Suppressor macrophage (primary cell): ENCODE measurements at places on chromosomes 16 and 17.

- no peak for DNase-seq
Measured at GRCh38 chr17:71978435-71978834, 142.4 kb upstream of the SOX9 start.

DNA sequence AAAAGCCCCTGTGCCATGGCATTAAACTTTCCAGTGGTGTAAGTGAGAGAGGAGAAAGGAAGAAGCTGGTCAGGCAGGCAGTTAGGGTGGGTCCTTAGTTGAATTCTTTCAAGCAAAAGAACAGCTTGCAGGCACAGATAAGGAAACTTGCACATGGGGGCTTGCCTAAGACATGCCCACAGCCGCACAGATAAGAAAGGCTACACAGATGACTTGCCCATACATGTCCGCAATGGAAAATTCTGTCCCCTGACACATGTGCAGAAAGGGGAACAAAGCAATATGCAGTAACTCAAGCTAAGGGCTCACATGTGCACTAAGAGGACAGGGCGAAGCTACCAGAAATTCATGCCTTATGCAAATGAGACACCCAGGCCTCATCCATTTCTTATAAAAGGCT, 69.9 kb downstream of the GSG1L start:
- DNase-seq = no peak

DNA sequence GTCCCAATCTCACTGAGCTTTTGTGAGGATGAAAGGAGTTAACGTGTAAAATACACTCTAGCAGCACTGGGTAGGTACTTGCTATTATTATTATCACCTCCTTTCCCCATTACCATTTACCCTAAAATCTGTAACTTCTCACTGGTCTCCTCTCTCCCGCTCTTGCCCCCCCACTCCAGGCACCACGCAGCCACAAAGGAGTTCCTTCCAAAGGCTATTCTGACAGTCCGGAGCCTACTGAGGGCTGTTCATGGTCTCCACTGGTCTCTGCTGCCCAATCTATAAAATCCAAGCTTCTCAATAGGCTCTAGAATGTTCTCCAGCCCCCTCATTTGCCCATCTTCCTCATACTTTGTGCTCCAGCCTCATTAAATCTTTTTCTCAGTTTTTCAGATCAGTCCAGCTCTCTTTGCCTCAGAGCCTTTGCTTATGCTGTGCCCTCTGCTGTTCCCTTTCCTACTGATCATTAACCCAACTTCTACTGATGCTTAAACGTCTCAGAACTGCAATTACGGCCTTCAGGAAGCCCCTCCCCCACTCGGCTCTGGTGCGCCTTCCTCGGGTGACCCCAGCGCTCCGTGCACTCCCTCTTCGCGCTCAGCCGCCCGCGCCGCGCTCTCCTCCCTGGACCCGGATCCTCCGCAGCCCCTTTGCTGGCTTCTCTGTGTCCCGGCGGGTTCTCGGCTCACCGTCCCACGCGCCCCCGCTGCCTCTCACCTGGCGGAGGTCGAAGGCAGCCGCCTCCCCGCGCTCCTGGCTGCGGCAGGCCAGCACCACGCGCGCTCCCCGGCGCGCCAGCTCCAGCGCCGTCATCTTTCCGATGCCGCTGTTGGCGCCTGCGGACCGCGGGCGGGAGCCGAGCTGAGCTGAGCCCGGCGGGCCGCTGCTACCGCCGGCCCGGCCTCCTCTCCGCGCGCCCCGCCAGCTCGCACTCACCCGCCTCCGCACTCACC, 737 bp downstream of the DHRS13 start:
- peak; percentile 41 for DNase-seq

GRCh38 chr17:50205111-50205962, 3.9 kb upstream of the COL1A1 start:
- no peak for DNase-seq

GRCh38 chr17:69404399-69404798, 10.1 kb upstream of the MAP2K6 start:
- DNase-seq = no peak

DNA sequence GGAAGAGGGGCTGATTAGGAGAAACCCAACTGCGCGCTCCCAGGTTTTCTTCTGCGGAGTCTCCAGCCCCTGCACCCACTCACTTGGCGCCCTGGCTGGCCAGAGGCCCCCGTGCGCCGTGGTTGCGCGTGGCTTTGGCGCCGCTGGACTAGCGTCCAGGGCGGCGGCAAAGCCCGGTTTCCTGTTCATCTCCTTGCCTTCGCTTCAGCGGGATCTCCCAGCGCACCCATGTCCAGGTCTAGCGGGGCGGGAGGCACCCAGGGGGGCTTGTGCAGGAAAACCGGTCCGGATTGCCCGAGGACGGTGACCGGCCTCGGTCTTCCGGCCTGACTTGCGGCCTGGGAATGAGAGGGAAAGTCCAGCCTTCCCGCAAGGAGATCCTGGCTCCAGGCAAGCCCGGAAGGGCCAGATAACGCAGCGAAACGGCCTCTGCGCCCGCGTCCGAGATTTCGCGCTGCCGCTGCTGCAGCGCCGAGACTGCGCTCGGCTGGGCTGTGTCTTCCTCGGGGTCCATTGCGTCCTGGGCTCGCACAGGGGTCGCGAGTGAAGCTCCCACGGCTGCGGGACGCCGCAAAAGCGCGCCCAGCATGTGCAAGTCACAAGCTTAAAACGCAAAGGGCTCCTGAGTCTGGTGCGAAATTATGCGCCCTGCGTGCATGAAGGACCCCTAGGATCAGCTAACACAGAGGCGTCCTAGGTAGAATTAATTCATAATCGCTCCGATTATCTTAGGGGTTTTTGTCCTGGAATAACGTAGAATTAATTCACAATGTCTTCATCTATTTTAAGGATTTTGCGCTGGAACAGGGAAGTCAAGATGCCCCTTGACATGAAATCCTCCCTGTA, 5.7 kb downstream of the FOXF1 start:
- DNase-seq = no peak

- no peak for DNase-seq
Measured at GRCh38 chr17:28133562-28133970, 91.1 kb downstream of the NLK start.

GRCh38 chr16:16908077-16908476, 529.1 kb downstream of the NPIPA7 start:
- peak; percentile 59 for DNase-seq

- DNase-seq = no peak
Measured at GRCh38 chr16:3356118-3356517, 429 bp downstream of the OR2C1 start.

- DNase-seq = peak; percentile 62
Measured at GRCh38 chr16:57240851-57241250, 4.2 kb upstream of the ARL2BP start.

DNA sequence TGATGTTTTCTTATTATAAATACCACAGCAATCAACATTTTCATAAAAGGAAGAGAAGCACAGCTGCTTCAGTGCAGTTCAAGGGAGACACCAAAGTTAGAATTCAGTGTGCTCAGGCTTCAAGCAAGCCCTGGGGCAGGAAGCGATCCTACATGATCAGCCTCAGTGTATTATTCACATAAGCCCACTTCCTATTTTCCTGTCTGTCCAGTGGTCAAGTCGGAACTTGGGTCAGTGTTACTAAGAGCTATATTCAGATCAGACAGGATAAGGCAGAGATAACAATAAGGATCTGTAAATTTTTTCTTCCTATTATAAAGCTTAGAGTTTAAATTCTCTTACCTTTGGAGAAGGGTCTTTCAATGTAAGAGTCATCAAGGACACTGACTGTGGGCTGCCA, 12.9 kb downstream of the HEATR6 start:
- DNase-seq = no peak

DNA sequence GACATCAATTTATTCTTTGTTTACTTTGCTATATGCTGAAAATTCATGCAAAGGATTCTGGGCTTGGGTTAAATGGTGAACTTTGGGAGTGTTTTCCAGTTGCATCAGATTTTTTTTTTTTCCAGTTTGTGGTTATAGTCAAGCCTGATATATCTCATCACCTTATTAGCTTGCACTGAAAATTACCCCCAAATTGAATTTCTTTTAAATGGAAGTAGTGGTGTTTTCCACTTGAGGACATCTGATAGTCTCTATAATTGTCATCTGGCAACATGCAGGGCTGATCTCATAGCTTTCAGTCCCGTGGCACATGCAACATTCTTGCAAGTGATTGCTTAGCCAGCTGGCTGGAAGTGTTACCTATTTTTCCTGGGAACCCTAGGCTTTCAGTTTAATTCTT, 4.7 kb upstream of the KRTAP3-1 start:
- DNase-seq = no peak
